ENCODE measurements at places on chromosomes 2 and 18.

GRCh38 chr2:135909976-135910375 lies 33.7 kb upstream of the MCM6 start:
- no peak for DNase-seq

DNA sequence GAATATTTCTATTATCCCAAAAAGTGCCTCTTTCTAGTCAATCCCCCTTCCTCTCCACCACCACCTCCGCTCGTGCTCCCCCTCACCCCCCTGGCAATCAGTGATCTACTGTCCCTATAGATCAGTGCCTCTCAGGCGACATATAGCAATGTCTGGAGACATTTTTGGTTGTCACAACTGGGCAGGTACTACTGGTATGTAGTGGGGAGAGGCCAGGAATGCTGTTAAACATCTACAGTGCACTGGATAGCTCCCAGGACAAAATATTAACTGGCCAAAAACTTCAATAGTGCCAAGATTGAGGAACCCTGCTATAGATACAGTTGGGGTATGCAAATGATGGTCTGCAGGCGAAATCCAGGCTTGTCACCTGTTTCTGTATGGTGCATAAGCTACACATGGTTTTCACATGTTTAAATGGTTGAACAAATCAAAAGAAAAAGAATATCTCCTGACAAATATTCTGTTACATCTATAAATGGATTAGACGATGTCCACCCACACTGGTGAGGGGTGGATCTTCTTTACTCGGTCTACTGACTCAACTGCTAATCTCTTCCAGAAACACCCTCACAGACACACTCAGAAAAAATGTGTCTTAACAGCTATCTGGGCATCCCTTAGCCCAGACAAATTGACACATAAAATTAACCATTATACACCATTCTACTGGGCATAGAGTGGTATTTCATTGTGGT lies 25.5 kb downstream of the DPYSL5 start:
- DNase-seq: no peak

DNA sequence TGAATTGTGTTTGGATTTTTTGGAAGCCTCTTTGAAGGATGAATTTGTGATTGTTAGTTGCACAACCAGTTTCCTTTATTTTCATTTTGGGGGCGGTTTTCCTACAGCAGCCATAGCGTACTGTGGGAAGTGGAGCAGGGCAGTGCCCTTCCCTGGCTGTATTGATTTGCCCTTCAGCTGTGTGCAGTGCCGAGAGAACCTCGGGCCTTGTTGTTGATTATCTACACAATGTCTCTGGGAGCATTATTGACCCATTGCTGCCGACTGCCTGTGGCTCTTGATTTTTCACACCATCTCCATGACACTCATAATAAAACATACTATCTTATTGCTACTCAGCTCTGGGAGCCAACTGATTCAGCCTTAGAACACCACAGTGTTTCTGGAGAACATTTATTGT lies 162.2 kb upstream of the BOD1L2 start:
- no peak for DNase-seq

- DNase-seq: no peak
Observed at GRCh38 chr2:3602553-3603339, 7.8 kb downstream of the COLEC11 start.

DNA sequence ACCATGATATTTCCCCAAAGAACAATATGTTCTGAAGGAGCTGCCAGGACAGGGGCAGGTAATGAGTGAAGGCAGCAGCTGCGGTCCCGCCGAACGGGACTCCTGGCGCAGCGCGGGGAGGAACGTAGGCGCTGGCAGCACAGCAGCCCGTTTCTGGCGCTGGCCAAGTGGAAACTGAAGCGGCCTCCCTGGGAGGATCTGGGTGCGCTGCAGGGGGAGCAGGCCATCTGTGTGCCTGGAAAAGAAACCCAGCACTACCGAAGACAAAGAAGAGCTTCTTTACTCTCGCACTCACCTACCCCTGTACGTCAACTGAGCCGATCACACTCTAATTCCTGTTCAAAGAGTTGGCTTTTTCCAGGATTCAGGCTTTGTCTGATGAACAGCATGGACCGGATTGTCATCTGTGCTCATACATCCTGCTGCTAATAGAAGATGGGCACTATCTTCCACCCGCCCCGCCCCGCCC lies 11.8 kb downstream of the G6PC2 start:
- no peak for DNase-seq

DNA sequence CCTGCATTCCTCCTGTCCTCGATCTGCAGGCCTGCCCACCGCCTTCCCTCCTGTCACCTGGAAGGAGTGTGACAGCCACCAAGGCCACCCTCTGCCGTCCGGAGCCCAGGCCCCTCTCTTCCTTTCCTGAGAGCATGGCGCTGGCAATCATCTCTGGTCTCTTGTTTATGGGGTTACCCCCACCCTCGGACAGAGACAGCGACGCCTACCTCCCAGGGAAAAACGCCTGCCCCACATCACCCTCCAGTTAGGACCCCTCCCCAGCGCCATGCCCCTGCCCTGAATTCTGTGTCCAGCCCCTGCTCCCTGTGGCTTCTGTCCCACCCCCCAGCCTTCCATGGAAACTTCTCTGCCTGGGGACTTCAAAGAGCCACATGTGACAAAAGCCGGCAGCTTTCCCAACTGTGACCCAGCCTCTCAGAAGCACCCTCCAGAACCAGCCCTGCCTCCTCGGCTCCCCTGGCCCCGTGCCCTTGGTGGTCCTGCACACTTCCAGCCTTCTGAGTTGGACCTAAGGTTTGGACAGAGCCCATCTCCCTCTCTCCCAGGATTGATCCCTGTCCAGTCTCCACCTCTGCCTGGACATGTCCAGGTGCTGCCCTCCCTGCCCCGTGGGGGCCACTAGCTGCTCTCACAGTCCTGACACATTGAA lies 145.0 kb upstream of the HDAC4 start:
- no peak for DNase-seq

GRCh38 chr2:60840880-60841279 lies 40.5 kb upstream of the REL start:
- DNase-seq: no peak

- DNase-seq: no peak
Observed at GRCh38 chr2:209821806-209822205, 50.2 kb downstream of the UNC80 start.

DNA sequence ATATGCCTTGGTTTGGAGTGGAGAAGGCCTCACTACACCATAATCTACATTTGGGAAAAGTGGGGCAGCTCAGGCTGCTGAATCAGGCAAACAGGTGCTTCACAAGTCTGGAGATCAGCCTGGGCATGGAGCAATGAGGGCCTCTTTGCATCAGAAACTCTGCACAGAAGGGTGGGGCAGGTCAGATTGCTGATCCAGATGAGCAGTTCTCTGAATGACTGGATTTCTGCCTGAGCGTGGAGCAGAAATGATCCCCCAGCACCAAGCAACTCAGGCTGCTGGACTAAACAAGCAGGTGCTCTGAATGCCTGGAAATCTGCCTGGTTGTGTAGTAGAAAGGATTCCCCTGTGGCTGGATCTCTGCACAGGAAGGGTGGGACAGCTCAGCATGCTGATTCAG lies 605.3 kb upstream of the ZNF804A start:
- no peak for DNase-seq

GRCh38 chr2:177429688-177430325 lies 37.2 kb downstream of the AGPS start:
- no peak for DNase-seq
